ENCODE measurements at places on chromosomes 3 and 15.

DNA sequence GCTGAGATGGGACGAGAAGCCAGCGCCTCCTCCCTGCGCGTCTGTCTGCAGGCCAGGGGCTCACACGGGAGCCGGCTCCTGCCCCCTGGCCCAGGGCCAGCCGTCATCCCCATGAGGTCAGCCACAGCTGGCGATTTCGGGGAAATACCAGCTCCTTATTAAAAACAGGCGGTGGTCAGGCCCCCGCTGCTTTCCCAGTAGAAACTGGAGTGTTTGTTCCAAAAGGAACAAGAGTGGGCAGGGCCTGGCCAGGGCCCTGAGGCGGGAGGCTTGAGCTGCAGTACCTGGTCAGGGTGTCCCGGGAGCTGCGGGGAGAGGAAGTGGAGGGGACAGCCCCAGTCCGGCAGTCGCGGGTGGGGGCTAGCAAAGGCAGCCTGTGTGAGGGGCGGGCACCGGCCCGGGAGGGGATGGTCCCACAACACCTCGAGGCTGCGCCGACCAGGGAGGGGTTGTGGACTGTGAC, 17.8 kb downstream of the MYL3 start:
- DNase-seq: no peak

- no peak for DNase-seq
These were observed 27.0 kb downstream of the NSMCE3 start for GRCh38 chr15:29242456-29243242.

DNA sequence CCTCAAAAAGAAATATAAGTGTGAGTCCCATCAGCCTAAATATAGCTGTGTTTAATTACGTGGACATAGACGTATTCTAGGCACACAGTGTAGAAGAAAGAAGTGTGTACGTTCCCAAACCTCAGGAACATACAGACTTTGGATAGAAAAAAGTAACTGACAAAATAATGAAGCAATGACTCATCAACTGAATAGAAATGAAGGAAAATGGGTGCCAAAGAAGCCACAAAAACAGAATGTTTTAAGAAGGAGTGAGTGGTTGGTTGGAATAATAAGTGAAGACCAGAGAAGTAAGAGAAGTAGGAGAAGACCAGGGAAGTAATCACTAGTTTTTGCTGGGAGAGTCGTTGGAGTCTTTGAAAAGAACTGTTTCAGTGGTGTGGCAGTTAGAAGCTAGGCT, 518.1 kb downstream of the ROBO1 start:
- DNase-seq: no peak

DNA sequence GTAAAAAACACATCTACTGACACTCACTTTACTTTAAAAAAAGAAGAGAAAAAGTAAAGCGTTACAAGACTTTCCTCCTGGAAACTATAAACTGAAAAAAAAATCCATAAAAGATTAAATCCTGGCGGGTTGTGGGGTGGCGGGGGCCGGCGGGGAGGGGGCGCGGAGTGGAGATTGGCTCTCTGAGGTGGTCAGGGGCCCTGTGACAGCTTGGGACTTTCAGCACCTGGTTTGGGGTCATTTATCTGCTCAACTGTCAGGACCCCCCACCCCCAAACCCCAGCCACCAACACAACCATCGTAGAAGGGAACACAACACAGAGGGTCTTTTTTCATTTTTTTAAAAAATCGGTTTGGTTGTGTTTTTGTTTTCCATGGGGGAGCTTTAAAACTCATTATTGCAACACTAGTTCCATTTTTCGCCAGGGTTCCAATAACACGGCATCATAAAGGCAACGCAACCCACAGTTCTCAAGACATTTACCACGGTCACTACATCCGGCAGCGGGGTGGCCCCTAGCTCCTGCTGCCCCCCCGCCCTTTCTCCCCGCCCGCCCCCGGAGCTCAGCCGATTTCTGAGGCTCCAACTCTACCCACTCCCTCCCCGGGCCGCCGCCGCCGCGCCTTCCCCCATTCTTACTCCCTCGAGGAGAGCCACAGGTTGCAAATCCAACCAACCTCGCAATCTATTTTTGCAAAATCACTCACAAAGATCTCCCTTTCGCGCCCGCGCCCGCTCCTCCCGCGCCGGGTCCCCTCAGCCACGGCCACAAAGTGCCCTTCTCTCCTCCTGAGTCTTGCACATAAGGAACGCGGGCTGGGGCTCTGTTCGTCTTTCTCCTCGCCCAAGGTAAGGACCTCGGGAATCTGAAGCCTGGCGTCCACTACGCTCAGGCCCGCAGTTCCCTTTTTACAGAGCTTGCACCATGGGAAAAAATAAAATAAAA, 1.8 kb downstream of the BCL6 start:
- no peak for DNase-seq

All from NCI-H1436 treated with DMSO at 0.1 percent for 48 hours (cell line).